ENCODE measurements at places on chromosomes 1 and 21.

DNA sequence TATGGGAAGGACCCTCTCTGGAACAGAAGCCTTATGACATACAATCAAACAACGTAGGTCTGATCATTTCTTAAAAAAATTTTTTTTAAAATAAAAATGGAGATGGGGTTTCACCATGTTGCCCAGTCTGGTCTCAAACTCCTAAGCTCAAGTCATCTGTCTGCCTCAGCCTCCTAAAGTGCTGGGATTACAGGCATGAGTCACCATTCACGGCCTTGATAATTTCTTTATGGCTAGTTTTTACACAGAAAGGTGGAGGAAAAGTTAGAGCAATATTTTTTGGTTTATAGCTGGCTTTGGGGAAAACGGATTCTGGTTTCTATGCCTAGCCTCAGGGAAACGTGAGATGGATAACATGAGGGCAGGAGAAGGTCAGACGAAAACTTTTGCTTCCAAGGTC, 70.0 kb upstream of the B3GALT5 start:
- ATAC-seq: no peak

DNA sequence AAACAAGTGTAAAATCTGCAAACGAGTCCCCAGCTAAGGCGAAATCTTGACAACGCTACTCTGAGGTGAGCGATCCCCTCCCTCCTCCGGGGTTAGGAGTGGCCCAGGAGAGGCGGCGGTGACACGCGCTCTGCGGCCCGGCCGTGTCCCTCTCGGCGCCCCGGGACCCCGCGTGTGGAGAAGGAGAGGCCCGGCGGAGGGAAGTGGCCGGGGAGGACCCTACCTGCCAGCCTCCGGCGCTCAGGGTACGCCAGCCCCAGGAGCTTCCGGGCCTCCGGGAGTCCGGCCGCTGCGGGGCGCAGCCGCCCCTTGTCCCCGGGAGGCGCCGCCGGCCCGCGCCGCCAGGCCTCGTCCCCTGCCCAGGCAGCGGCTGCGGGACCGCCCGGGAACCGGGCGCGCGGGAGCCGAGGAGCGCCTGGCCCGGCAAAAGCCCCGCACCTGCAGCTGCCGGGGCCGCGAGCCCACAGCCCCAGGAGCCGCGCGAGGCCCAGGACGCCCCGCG, 543 bp downstream of the ABCB10 start:
- peak; percentile 49 for ATAC-seq

- no peak for ATAC-seq
These were observed 772.3 kb upstream of the CXADR start for GRCh38 chr21:16740511-16740910.

DNA sequence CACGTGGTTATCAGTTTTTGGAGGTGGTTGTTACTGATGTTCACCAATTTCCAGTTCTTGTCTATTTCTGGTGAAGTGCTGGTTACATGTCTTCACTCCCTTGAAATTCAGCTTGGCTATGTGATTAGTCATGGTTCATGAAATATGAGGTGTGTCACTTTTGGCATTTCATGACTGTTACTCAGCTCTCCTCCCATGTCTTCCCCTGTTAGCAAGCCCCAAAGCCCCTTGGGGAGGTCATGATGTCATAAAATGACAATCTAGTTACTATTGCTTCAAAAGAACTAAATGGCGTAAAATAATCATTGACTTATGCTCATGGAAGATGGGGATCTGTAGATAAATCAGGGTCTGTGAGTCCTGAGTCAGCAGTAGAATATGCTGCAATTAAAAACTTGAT, 425.1 kb downstream of the SETD4 start:
- ATAC-seq: no peak

DNA sequence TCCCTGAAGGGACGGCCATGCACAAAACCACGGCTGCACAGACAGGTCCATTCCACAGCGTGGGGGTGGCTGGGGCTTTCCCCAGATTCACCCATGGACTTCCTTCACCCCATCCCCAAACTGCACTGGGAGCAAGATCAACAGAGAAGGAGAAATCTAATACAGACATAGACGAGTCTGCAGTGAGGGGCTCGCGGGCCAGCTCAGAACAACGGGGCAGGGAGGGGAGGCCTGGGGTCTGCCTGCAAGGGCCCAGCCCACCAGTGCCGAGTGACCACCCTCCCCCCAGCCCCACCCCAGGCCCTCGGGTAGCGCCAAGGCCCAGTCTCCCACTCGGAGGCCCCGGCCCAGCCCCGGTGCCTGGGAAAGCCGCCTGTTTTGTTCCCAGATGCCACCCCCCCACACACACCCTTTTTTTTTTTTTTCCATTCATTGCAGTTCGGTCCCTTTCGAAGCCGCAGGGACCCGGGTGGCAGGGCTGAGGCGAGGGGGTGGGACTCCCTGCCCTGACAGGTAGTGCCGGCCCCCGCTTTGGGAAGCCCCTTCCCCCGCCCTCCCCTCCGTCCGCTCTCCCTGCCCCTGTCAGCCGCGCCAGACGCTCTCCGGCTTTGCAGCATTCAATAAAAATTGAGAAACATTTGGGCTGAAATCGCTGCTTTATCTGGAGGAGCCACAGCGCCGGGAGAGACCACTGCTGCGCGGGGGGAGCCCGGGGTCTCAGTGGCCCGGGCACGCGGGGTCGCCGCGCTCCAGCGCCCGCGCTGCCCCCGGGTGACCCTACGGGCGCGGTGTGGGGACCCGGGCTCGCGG, 543 bp upstream of the EPHB2 start:
- no peak for ATAC-seq

- no peak for ATAC-seq
These were observed 2.9 kb upstream of the HTR6 start for GRCh38 chr1:19661721-19662228.

DNA sequence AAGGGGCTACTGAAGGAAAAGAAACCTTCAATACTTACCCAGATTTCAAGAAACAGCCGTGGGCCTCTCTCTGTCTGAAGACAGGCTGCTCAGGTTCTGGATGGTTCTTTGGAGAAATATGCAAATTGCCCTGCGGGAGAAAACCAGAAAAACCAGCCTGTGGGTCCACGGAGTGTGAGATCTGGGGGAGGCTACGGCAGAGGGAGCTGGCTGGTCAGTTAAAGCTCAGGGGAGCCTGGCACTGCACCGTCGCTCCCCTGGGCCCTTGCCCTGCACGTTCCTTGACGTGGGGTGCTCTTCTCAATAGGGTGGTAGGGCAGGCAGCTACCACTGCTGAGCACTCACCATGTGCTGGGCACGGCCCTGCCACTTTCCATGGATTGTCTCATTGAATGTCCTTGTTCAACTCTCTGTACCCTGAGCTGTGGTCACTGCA, 12.7 kb downstream of the TMCO4 start:
- no peak for ATAC-seq

- no peak for ATAC-seq
These were observed 15.1 kb upstream of the KCNA3 start for GRCh38 chr1:110689868-110690267.

GRCh38 chr1:111399792-111400610, 27.5 kb downstream of the OVGP1 start:
- ATAC-seq: no peak

DNA sequence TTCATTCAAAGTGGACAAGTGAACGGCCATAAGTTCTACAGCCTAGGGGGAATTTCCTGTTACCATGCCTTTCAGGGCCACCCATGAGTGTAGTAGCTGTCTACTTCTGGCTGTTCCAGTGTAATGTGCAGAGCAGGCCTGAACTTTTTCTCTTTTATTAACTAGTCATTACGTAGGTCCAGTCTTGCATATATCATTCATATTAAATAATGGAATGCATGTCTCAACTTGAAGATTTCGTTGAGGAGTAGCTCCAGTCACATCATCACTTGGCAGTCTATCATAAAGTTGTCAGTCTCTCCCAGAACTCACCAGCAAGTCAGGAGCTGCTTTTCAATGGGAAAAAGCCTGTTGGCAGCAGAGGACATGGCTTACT, 12.0 kb upstream of the GIPC2 start:
- ATAC-seq: no peak

DNA sequence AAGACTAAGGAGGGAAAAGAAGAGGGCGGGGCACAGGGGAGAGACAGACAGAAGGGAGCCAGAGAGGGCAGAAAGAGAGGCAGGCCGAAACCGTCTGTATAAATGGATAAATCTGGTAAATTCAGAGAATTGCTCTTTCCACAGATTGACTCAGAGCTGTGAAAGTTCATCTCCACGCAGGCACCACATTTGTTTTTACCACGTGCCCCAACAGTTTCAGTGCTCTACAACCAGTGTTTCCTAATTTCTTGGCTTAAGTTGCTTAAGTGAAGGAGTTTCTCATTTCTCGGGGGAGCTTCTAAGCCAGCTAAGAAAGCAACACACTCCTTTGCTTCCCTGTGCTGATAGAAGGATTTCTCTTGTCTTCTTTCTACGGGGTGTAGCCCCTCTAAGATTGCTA, 87.1 kb downstream of the ENAH start:
- ATAC-seq: no peak

DNA sequence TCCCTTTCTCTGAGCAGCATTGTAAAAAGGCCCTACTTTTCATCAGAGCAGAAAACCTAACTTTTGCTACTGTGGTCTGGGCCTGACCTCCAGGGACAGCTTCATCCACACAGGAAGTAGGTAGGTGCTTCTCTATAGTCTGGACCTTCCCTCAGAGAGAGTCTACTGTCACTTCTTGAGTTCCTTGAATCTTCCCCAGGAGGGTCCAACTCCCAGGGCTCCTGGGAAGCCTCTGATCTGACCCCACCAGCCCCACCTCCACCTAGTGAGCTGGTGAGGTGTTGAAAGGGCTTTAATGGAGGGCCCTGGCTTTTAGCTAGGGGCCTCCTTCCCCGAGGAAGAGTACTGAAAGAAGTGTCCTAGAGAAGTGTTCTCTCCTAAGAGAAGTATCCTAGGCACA, 2.7 kb upstream of the VANGL2 start:
- ATAC-seq: no peak

GRCh38 chr1:201317551-201317950, 34.2 kb downstream of the PKP1 start:
- ATAC-seq: no peak

DNA sequence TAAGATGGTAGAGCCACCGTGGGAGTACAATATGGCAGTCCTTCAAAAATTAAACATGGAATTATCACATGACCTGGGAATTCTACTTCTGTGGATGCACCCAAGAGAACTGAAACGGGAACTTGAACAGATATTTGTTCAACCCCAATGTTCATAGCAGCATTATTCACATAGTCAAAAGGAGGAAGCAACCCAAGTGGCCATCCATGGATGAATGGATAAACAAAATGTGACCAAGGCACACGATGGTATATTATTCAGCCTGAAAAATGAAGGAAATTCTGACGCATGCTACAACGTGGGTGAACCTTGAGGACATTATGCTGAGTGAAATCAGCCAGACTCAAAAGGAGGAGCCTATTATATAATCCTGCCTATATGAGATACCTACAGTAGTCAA, 22.8 kb upstream of the LAPTM5 start:
- ATAC-seq: peak; percentile 73

- peak; percentile 7 for ATAC-seq
These were observed 517 bp downstream of the LRIG2 start for GRCh38 chr1:113073479-113073950.

All from stimulated activated memory B cell treated with anti-CD40 and anti-IgM and Interleukin-4, amounts not matched to agents 10 μg/mL and 1 μg/mL and 100 μg/mL, for 72 hours (primary cell).